Substantia nigra (tissue), 51 donors: ENCODE measurements at places on chromosomes 7 and 10.

DNA sequence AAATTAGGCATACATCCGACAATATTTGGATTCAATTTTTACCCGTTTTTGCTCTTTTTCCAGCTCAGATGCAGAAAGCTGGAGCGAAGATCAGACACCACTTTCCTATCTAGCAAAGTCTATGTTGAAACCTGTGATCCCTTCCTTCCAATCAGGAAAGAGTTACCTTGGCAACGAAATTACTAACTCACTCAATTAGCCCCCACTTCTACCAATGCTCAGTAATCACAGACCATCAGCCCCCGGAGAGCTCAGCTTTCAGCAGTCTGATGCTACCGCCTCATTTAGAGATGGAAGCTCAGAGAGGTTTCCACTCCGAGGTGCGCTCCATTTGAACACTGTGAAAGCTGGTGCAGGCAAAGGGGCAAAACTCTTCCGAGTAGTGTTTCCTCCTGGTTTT, 6.7 kb downstream of the FRAT1 start:
- DNase-seq = no peak

GRCh38 chr10:58477122-58477521, 35.5 kb upstream of the BICC1 start:
- no peak for DNase-seq

- no peak for DNase-seq
These were observed 8.8 kb downstream of the OGDH start for GRCh38 chr7:44615149-44615611.

DNA sequence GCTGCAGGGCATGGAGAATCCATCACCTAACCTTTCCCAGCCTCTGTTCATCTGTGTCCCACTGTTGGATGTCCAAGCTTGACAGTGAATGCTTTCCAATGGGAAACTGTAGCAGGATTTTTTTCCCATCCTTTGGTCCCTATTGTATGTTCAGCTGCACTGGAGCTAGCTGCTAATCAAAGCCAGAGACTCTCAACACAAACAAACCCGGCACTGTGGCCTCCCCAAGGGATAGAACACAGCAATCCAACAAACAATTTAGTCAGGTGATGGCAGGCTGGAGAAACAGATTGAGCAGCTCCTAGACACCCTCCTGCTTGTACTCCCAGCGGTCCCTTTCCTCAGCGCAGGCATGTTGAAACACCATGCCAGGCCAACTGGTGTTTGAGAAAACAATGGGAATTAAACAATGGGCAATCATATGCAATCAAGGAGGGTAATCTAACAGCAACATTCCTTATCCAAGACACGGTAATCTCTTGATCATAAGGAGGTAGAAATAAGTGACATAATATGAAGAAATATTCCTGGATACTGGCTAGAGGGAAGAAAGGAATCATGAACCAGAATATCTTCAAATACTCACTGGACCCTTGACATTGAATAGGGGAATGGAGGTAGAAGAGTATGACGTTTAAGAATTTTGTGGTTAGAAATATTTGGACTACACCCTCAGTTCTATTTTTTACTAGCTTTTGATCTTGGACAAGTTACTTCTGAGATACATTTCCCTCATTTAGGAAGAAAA, 15.0 kb downstream of the PTN start:
- DNase-seq = peak; percentile 83

DNA sequence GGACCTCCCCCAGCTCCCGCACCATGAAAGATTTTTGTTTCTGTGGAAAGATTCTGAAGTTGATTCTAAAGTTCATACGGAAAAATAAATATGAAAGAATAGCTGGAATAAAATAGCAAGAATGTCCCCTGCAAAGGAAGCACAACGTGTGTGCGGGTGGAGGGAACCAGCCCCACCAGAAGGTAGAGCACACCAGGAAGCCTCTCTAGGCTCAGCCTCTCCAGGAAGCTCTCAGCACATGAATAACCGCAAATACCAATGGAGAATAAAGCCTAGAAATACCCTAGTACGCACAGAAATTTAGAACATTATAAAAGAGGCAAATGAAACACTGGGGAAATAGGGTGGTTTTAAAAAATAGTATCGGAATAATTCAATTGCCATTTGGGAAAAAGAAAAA, 24.6 kb upstream of the FAM170B start:
- DNase-seq = no peak
